ENCODE measurements at places on chromosomes 5 and 9.

GRCh38 chr5:125037530-125037929 lies 291.1 kb upstream of the ZNF608 start:
- DNase-seq = no peak

- no peak for DNase-seq
Measured at GRCh38 chr5:151820903-151821302, 49.1 kb downstream of the G3BP1 start.

DNA sequence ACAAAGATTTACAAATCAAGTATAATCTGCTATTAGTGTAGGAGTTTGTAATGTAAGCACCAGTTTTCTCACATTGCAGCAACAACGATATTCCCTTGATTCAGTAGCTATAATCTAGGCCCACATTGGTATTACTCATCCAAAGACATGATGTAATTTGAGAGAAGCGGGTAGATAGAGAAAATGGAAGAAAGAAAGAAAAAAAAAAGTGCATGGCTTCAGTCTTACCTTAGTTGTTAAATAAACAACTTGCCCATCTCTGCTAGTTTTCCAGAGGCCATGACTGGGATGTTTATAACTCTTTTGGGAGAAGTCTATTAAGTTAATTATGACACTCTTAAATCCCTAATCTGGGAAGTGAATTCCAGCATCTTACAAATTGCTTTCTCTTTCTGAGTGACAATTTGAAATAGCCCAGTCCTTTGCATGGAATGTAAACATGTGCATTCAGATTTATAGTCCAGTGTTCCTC lies 2.8 kb downstream of the MELK start:
- DNase-seq = no peak

- DNase-seq = no peak
Measured at GRCh38 chr5:108461628-108462367, 79.9 kb upstream of the FBXL17 start.

DNA sequence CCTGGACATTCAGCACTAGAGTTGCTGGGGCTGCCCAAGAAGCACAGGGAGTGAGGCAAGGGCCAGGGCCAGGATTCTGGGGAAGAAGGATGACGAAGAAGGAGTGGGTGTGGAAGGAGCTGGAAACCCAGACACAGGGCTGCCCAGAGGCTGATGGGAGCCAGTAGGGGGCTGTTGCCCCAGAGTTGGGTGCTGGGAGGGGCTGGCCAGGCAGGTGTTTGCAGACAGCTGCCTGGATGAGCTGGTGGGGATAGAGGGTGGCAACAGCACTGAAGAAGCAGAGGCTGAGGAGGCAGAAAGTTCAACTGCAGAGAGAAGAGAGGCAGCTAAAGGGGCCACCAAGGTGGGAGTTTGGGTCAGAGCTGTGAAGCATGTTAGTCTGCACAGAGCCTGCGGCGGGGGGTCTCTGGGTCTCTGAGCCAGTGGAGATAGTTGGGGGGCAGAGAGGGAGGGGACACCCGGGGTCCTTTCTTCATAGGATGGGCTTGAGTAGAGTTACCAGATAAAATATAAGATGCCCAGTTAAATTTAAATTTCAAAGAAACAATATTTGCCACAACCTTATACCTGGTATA lies 2.5 kb upstream of the AQP7 start:
- DNase-seq = no peak

- no peak for DNase-seq
Measured at GRCh38 chr9:97557606-97558095, 56.2 kb downstream of the TMOD1 start.

DNA sequence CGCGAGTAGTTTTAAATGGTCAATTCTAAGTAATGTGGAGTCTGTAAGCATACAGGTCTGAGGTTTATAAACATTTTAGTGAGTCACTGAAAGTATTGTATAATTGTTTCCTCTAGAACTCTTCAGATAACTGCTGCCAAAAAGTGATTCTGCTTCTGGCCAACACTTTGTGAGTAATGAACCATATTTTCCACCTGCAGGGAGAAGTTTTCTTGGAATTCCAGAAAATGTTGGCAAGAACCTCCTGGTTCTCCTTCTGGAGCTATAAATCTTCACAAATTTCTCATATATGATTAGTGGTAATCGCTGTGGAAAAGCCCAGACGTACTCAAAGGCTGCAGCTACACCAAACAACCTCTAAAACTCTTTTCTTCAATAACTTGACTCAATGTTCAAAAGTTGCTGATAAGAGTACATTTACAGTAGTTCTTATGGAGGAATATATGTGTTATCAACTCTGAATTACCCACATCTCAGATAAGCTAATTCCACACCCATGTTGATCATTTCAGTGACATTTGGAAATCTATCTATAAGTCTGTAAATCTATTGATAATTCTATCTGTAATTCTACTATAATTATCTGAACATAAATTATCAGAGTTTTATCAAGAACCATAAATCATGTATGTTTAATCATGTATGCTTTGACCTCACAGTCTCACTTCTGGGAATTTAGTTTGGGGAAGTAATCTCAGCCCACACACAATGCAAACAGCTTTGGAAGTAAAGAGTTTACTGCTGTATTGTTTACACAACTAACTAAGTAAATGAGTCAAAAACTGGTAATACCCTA lies 74.1 kb downstream of the FNBP1 start:
- no peak for DNase-seq

DNA sequence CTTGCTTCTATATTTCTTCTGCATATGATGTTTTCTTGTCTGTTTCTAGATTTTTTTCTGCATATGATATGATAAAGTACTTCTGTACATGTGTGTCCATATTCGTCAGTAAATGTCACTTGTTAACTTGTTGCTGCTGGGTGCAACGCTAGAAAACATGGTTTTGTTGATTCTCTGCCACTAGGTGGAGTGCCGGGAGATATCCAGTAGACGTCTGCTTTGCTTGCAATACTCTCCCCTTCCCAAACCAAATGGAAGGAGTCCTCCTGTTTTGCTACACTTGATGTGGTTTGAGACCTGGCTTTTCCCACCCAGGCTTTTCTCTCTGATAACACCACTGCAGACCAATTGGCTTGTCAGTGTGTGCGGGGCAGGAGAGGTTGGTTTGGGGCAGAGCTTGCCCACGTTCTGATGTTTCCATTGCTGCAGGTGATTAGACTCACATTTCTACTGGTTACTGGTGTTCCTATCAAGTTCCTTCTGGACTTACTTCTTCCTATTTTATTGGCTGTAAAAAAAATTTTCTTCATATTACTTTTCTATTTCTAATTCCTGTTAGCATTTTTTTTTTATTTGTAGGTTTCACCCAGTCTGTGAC lies 900.0 kb upstream of the CDH10 start:
- DNase-seq = no peak

GRCh38 chr9:6641961-6642360 lies 3.6 kb downstream of the GLDC start:
- no peak for DNase-seq

DNA sequence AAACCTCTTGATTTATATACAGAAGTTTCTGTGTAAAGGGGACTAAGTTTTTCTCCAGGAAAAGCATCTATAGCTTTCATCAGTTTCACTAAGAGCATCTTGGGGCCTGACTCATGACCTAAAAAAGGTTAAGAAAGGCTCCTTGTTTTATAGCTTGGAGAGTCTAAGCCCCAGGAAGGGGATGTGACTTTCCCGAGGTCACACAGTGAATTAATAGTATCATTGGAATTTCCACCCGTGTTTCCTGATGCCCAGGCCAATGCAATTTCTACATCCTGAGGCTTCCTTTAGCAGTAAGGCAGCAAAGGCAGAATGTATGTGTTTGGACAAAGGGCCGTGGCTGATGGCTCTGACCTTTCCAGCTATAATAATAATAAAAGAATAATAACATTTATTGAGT lies 8.6 kb downstream of the MORN5 start:
- no peak for DNase-seq

DNA sequence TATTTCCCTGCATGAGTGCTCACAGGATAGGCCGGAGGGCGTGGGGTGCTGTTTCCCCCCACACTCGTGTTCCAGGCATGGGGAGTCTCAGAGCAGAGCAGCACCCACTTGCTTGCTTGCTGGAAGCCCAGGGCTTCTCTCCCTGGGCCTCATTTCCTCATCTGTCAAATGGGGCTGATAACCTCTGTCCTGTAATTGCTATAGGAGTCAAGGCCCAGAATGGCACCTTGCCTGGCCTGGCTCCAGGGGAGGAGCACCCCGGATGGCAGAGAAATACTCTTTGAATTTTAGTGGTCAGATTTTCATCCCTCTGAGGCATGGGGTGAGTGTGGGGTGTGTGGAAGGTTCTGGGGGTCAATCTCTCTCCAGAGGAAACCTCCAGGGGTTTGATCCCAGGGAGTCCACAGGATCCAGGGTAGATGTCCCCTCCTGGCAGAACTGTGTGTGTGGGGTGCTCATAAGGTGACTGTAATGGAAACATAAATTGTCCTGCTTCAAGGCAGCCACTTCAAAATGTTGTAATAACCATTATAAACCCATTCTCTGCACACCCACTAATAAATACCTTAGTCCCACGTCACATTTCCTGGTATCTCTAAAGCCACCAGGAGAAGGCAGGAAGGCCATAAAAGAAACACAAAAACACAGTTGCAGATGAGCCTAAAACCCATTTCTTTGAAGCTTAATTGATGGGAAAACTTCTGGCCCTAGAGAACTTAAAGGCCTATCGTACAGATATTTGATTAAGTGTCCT lies 272.2 kb downstream of the FSTL4 start:
- no peak for DNase-seq

GRCh38 chr5:96080557-96080956 lies 118.9 kb upstream of the ELL2 start:
- DNase-seq = no peak

GRCh38 chr9:19946441-19947109 lies 157.7 kb upstream of the SLC24A2 start:
- no peak for DNase-seq

- no peak for DNase-seq
Measured at GRCh38 chr5:160769301-160769700, 82.7 kb downstream of the ATP10B start.

GRCh38 chr9:71822935-71823334 lies 54.6 kb upstream of the CEMIP2 start:
- no peak for DNase-seq

GRCh38 chr5:118548761-118549720 lies 439.3 kb downstream of the DTWD2 start:
- no peak for DNase-seq

DNA sequence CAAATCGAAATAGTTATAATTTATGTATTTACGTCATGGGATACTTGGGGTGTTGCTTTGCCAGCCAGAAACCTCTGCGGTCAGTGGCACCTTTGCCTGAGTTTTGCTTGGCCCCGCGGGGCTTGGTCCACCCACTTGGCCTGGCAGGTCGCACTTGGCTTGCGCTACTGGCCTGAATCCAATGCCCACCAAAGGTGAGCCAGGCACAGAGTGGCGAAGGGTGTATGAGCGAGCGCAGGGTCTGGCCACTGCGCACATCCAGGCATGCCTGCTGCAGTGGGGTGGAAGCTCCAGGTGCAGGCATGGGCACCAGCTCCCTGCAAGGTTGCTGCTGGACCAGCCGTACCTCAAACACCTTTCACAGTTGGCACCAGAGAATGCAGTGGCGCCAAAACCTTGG lies 714.6 kb downstream of the CDH9 start:
- DNase-seq = no peak

DNA sequence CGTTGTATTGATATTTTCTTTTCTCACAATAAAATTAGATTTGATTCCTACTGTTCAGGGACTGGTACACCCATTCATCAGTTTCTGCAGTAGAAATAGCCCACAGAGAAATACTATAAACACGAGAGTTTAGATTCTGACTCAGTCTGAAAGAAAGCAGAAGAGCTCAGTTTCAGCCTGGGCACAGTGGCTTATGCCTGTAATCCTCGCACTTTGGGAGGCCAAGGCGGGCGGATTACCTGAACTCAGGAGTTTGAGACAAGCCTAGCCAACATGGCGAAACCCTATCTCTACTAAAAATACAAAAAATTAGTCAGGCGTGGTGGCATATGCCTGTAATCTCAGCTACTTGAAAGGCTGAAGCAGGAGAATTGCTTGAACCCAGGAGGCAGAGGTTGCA lies 8.6 kb downstream of the ITK start:
- DNase-seq = no peak

DNA sequence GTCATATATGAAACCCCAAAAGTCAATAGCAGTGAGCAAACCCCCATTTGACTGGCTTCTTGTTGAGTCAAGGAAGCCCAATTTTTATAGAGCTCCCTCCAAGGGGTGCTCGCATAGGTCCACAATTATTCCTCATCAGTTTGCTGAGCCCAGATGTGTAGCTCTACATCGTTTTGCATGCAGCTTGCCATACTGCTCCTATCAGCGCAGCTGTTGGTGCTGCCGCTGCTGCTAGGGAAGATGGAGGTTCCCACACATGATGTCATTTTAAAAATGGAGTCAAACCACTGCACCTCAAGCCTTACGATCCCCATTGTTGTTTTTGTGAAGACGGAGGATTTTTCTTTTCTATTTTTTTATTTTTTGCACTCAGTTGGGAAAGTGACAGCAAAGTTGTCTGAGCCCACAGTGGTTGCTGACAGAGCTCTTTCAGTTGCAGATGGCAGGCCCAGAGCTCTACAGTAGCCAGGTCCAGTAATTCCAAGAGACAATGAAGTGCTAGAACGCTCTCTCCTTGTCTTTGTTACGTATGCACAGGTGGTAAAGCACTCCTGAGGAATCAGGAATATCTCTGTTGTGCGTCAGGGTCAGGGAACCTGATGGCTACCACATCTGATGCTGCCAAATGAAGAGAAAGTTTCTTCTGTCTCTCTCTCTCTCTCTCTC lies 23.2 kb upstream of the C5orf63 start:
- DNase-seq = no peak

DNA sequence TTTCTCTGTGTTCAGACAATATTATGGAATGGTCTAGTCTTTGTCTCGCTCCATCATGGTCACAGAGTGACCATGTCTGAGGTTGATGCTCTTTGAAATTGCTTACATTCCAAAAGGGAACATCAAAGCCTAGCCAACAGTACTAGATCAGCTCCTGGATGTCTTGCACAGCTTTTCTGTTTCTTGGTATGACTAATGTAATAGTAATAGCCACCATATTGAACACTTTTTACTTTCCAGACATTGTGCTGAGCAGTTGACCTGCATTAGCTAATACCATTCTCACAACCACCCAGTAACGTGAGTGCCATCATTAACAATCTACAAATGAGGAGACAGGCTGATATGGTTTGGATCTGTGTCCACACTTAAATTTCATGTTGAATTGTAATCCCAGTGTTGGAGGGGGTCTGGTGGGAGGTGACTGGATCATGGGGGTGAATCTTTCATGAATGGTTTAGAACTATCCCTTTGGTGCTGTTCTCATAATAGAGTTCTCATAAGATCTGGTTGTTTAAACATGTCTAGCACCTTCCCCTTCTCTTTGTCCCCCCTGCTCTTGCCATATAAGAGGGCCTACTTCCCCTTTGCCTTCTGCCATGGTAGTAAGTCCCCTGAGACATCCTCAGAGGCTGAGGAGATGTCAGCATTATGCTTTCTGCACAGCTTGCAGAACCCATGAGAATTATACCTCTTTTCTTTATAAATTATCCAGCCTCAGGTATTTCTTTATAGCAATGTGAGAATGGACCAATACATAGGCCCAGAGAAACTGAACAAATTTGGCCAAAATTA lies 577.5 kb upstream of the CLINT1 start:
- peak; percentile 69 for DNase-seq

DNA sequence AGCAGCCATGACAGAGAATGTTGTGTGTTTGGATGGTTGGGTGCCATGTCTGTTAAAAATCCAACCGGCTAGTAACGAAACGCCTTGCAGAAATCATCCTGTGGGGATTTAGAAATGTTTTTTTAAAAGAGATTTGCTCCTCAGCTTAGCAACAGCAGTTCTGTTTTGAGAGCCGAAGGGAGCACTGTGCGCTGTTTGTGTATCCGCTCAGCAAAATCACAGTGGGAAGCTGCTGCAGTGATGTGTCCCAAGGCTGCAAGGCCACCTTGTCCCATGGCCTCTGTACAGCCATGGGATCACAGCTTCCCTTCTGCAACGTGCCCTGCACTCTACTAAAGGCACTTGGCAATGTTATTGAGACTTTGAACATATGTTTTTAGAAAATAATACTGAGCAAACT lies 40.9 kb downstream of the TRIO start:
- DNase-seq = no peak
